ENCODE measurements at places on chromosomes 5 and 9.

- DNase-seq = no peak
These were observed 66.9 kb downstream of the CTSL start for GRCh38 chr9:87792831-87793288.

DNA sequence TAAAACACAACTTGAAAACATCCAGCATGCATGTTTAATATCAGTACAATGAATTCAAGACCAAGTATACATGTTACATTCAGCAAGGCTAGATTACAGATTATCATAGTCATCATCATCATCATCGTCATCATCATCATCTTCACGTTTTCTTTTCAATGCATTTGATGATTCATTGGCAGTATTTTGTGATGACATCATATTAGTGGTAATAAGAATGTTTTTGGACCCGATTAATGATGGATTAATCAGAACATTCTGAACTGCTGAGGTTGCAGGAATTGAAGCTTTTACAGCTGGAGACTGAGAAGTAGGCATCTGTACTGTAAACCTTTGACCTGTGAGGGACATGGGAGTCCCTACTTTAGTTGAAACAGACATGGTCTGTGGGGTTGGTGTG lies 4.5 kb downstream of the AK6 start:
- no peak for DNase-seq

- DNase-seq = no peak
These were observed 80.1 kb upstream of the DMAC1 start for GRCh38 chr9:7879551-7880245.

- DNase-seq = no peak
These were observed 7.1 kb upstream of the PLAC8L1 start for GRCh38 chr5:146112476-146112875.

DNA sequence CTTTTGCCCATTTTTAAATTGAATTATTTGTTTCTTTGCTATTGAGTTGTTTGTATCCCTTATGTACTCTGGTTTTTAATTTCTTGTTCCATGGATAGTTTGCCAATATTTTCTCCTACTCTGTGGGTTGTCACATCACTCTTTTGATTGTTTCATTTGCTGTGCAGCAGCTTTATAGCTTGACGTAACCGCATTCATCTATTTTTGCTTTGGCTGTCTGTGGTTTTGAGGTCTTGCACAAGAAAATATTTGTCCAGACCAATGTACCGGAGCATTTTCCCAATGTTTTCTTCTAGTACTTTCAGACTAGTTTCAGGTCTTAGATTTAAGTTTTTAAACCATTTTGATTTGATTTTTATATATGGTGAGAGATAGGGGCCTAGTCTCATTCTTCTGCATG lies 36.2 kb upstream of the ZNF366 start:
- no peak for DNase-seq

- peak; percentile 82 for DNase-seq
These were observed 6.3 kb upstream of the TRMT10B start for GRCh38 chr9:37747271-37747753.

GRCh38 chr9:2288309-2288708 lies 273.2 kb downstream of the SMARCA2 start:
- no peak for DNase-seq

Data from brain (organoid and tissue), 16 donors.